GM12891 (cell line): ENCODE measurements at places on chromosomes 6 and 20.

GRCh38 chr6:144304223-144304848, 19.2 kb downstream of the UTRN start:
- no peak for DNase-seq

GRCh38 chr20:5008759-5009158, 7.4 kb upstream of the SLC23A2 start:
- no peak for DNase-seq

GRCh38 chr6:114083251-114083650, 112.3 kb upstream of the HDAC2 start:
- no peak for DNase-seq

DNA sequence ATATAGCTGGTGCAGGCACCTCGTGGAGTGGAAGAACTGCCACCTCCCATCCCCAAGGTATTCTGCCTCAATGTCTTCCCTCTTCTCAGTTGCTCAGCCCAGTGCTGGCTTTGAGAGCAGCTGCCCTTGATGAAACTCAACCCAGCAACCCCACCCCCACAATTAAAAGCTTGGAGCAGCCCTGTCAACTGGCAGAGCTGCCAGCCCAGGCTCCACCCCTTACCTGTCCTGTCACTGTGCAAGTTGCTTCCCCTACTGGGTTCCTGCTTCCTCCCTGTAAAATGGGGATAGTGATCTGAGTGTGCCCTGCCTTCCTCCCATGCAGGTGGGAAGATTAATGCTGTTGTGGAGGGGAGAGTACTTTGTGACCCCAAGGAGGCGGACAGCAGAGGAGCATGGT, 4.5 kb downstream of the TMEM63B start:
- no peak for DNase-seq

DNA sequence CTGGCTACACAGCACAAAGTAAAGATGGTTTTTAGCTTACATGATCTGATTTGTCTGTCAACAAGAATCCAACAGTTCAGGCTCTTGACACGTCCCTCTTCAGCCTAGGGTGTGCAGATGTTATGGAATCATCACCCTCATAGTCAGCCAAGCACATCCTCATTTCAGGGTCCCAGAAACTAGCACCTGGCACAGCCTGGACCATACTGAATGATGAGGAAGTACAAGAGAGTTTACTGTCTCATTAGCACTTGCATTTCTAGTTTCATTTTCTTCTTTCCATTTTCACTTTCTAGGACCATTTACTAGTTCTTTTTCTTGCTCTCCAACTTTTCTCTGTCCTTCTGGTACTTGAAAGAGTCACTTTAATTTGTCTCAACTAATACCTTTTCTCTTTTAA, 6.5 kb downstream of the RIPOR2 start:
- no peak for DNase-seq

GRCh38 chr6:30180145-30180544, 16.8 kb downstream of the TRIM15 start:
- no peak for DNase-seq

DNA sequence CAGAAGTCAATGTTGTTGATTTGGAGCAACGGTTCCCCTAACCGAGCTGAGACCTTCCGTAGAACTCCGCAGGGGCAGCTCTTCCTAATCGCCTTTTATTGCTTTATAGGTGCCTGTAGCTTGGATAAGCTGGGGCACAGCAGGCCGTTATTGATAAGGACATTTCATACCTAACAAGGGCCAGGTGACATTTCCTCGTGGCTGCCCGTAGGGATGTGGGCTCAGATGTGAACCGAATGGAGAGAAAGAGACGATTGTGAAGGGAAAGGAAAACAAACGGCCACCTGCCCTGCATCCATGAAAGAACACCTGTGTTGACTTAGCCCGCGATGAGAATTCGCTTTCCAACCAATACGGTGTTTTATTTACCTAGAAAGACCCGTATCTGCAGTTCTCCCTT, 53.3 kb upstream of the DACT2 start:
- no peak for DNase-seq

DNA sequence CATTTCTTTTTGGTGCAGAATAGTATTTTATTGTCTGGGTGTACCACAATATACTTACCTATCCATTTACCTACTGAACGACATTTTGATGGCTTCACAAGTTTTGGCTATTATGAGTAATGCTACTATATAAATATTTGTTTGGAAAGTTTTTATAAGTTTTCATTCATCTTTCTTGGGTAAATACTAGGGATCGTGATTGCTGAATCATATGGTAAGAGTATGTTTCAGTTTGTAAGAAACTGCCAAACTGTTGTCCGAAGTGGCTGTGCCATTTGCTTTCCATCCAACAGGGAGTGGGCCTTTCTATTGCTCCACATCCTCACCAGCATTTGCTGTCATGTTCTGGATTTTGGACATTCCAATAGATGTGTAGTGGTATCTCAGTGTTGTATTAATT, 104.2 kb downstream of the CDYL start:
- DNase-seq = no peak

GRCh38 chr6:85473748-85474147, 23.9 kb downstream of the NT5E start:
- DNase-seq = no peak

DNA sequence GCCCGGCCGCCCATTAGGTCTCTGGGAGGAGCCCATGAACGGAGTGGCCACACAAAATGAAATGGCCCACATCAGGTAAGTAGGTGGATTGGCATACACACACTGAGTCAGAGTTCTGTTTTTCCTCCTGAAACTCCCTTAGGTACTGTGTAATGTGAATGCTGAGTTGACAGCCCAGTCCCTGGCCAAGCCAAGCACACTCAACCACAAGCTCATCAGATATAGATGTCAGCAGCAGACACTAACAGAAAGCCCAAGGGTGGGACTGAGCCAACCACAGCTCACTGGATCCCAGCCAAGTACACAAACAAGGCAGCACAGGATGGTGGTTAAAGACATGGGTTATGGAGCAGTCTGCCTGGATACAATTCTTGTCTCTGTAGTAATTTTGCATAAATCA, 403.4 kb downstream of the GJA1 start:
- no peak for DNase-seq

GRCh38 chr6:100553243-100553642, 88.5 kb upstream of the SIM1 start:
- DNase-seq = no peak

GRCh38 chr6:116772450-116772849, 6.9 kb upstream of the FAM162B start:
- no peak for DNase-seq

- DNase-seq = no peak
Observed at GRCh38 chr6:44653761-44654218, 266.3 kb downstream of the CDC5L start.

DNA sequence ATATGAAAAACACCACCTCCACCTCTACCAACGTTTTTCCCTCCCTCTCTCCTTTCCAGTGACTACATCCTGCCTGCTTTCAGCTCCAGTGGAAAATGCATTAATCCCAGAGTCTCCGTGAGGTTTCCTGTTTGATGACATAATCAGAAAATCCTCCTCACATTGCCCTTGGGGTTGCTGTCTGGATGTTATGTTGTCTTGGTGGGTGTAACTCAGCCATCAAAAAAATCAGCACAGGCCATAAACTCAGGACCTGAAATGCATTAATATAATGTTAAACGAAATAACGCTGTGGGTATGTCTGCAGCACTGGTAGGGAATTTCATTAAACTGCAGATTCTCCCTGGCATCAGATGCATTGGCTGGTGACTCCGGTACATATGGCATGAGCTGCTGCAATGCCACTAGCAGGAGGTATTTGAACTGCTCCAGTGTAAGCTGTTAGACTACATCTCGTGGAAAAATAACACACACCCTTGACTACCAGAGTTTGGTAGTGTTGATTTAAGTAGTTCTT, 297.8 kb downstream of the PRL start:
- DNase-seq = no peak

GRCh38 chr20:8330785-8331695, 199.0 kb downstream of the PLCB1 start:
- DNase-seq = no peak

GRCh38 chr6:35719830-35720733, 16.8 kb upstream of the ARMC12 start:
- DNase-seq = peak; percentile 64

DNA sequence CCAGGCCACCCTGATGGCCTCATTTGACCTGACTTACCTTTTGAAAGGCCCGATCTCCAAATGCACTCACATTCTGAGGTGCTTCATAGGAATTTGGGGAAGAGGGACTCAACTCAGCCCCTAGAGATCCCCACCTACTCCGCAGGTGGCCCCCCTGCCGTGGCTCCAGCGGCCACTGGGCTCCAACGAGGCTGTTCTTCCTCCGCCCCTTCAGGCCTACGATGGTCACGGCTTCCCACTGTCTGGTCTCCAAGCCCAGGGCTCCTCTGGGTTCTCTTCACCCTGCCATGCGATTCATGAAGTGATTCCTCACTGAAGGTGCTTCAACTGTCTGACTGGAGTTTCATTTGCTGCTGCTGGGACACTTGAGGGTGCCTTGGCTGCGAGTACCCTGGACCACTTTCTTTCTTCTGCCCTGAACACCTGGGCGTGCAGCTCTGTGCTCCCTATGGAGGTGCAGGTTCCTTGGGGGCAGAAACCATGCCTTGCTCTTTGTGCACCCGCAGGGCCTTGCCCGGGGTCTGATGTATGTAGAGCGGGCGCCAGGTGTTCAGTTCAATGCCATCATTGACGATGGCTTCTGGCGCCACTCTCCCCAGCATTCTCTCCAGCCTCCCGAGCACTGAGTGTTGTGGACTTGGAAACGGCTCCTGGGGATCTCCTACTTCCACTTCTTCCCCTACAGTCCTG, 10.0 kb upstream of the DUSP22 start:
- no peak for DNase-seq

- DNase-seq = no peak
Observed at GRCh38 chr6:104527311-104527710, 332.4 kb downstream of the HACE1 start.

GRCh38 chr20:58102744-58103516, 125.5 kb downstream of the ANKRD60 start:
- DNase-seq = no peak
